Activated CD4-positive, alpha-beta T cell treated with anti-CD3 and anti-CD28 coated beads, Interleukin-2, amount 10 ng/mL, durations not matched to agents 24 days and 14 days (primary cell): ENCODE measurements at places on chromosomes 2 and 18. TPM values are rescaled to one million over a fixed set of nuclear protein-coding genes. Genes with fewer than 3 reads are reported as not detected.
A peak's percentile ranks its signal among the peaks of the same experiment; 100 is the strongest.

The BMP10 gene
- total RNA-seq, result not detected in 2 replicates

The ACMSD gene
- not detected in 2 replicates for total RNA-seq

The GPR75 gene
- 2.5 and 3.1 TPM in 2 replicates for total RNA-seq

The GTF2A1L gene
- total RNA-seq, result not detected in 2 replicates

The STEAP3 gene
- total RNA-seq, result 0.16 and 0.19 TPM in 2 replicates

The PRKAG3 gene
- not detected in 2 replicates for total RNA-seq

The QPCT gene
- 2.0 and 2.1 TPM in 2 replicates for total RNA-seq

The TRIM43 gene
- total RNA-seq, result not detected in 2 replicates

- no peak for DNase-seq
Measured at GRCh38 chr2:61969376-61969775, 63.9 kb downstream of the COMMD1 start.

- DNase-seq, result no peak
Measured at GRCh38 chr18:10033016-10033399, 119.2 kb downstream of the VAPA start.

- no peak for DNase-seq
Measured at GRCh38 chr18:37673671-37674070, 108.1 kb upstream of the CELF4 start.

DNA sequence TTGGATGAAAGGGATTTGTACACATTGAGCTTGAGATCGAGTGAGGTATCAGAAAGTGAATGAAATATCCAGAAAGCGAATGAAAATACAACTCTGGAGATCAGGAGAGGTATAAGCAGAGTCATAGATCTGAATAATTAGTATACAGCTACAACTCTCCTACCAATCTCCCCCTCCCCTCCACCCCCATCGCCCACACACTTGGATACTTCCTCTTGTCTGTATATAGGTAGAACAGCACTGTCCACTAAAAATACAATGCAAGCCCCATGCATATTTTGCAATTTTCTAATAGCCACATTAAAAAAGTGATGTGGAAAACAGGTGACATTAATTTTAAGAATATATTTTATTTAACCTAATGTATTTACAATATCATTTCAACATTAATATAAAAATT lies 23.7 kb upstream of the WIPF1 start:
- no peak for DNase-seq

- DNase-seq, result no peak
Measured at GRCh38 chr2:119756837-119757236, 2.9 kb upstream of the PTPN4 start.

- DNase-seq, result peak; percentile 61
Measured at GRCh38 chr2:60152226-60152833, 401.1 kb downstream of the BCL11A start.

DNA sequence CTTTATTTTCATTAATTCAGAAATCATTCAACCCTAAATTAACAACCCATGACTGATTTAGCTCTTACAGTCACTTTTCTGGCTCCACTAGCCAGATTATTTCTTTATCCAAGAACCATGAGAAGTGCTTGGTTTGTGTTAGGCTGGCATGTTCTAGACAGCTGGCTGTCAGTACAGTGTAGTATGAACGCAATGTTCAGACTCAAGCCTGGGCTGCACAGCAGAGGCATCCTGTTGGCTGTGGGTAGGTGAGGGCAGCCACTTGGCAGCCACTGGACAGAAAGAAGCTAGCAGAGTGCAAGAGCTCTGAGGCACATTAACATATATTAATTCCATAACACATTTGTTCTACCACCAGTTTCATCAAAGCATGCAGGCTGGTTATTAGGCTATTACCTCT lies 522.9 kb upstream of the FSHR start:
- DNase-seq, result no peak

DNA sequence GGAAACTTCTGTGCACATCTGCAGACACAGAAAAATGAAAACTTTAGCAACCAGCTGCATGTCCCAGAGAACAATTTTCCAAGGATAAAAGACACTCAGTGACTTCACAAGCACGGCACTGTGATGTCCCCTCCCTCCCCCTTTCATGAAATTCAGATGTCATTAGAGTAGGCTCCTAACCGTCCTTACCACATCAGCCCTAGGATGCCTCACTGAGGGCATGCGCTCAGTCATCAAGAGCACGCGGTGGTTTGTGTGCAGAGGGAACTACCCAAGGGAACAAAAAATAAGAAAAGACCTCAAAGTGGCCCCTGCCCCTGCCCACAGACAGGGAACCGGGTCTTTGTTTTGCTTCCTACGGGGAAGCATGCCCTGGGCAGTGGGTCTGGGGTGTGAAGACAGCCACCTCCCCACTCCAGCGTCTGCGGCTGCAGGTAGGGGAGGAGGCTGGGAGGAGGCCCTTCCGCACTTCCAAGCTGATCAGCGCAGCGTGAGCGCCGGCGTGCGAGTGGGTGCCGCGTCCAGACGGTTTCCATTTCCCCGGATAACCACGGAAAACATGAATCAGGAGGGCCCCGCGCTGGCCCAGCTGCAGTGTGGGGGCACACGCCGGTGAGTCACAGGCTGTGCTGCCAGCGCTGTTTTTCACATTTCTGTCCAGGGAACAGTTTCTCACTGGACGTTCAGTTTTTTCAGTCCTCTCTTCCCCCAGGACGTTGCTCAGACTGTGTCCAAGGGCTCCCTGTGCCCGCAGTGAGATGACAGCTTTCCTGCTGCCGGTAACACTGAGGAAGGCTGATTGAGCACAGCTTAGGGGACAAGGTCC lies 70.6 kb downstream of the COPS8 start:
- DNase-seq, result peak; percentile 64

DNA sequence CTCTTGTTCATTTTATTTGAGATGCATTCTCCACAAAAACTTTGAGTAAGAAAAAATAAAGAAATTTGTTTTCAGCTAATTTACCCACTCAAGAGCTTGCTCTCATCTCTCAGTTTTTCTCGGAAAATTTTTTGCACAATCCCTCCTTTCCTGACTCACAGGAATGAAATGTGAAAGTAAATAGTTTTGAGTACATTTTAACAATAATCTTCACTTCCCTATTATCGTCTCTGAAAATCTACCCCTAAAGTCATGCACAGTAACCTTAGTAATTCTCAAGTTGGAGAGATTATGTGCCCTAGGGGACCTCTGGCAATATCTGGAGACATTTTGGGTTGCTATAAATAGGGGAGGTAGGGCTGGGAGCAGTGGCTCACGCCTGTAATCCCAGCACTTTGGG lies 2.6 kb downstream of the CYB5A start:
- no peak for DNase-seq

GRCh38 chr2:409523-409922 lies 121.6 kb upstream of the ALKAL2 start:
- DNase-seq, result peak; percentile 6

DNA sequence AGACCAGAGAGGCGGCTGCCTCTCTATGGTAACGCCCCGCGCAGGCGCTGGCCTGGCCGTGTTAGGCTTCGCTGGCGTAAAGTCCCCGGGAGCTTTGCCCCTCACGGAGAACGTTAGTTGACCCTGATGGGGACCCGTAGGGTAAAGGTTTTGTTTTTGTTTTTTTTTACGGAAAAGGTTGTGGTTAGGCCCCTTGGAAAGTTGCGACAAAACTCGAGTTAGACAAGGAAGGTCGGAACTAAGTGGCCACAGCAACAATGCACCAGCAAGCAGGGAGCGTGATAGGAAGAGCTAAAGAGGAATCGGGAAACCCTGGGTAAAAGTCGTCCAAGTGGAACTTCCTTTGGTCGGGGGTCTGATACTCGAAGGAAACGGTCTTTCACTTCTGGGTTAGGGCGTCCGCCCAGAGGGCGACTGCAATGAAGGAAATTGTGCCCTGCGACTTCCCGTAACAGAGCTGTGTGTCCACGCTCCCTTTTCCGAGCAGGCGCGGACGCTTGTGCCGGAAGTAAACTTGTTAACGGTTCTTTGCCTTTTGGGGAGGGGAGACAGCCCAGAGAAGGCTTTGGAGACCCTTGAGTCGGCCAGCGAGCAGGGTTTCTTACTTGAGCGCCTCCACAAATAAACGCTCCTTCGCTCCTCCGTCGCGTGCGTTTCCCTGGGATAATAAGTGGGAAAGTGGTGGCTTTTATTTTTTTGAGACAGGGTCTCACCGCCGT lies 493 bp upstream of the CLASP1 start:
- peak; percentile 99 for DNase-seq

- no peak for DNase-seq
Measured at GRCh38 chr2:38148501-38148900, 72.5 kb upstream of the CYP1B1 start.
